ENCODE measurements at places on chromosomes 7 and 10. TPM values are rescaled to one million over a fixed set of nuclear protein-coding genes. Genes with fewer than 3 reads are reported as not detected.

H2AZ2 gene
- 62.8 TPM for total RNA-seq

HABP2 gene
- total RNA-seq: not detected

HOXA2 gene
- total RNA-seq: 1.5 TPM

GIMAP7 gene
- total RNA-seq: 2.4 TPM

CLRN3 gene
- total RNA-seq: not detected

FOXP2 gene
- 11.9 TPM for total RNA-seq

IL6 gene
- 9.1 TPM for total RNA-seq

RTKN2 gene
- 0.97 TPM for total RNA-seq

OR2F2 gene
- not detected for total RNA-seq

FGF8 gene
- total RNA-seq: not detected

NUPR2 gene
- total RNA-seq: not detected

LRRC4 gene
- 0.74 TPM for total RNA-seq

LRIT2 gene
- total RNA-seq: not detected

CHN2 gene
- total RNA-seq: 1.4 TPM

ADIRF gene
- total RNA-seq: 83.3 TPM

MYL10 gene
- not detected for total RNA-seq

CH25H gene
- 0.76 TPM for total RNA-seq

CALD1 gene
- total RNA-seq: 47.3 TPM

IRF5 gene
- 15.5 TPM for total RNA-seq

CFAP69 gene
- total RNA-seq: 3.5 TPM

TMEM176A gene
- 10.2 TPM for total RNA-seq

CHST3 gene
- 16.6 TPM for total RNA-seq

SPDYE2 gene
- total RNA-seq: not detected

UTF1 gene
- not detected for total RNA-seq

ANKRD61 gene
- total RNA-seq: not detected

TMEM130 gene
- total RNA-seq: not detected

SFXN3 gene
- 76.6 TPM for total RNA-seq

HYAL4 gene
- total RNA-seq: 2.2 TPM

CFAP70 gene
- 7.0 TPM for total RNA-seq

ACBD7 gene
- total RNA-seq: 0.23 TPM

SLC26A3 gene
- not detected for total RNA-seq

GNAI1 gene
- 153 TPM for total RNA-seq

BAMBI gene
- 14.4 TPM for total RNA-seq

ZNF722 gene
- not detected for total RNA-seq

ZNF804B gene
- not detected for total RNA-seq

SEM1 gene
- total RNA-seq: 30.2 TPM

CALHM2 gene
- total RNA-seq: 16.4 TPM

C10orf95 gene
- total RNA-seq: 7.6 TPM

STEAP1B gene
- 0.29 TPM for total RNA-seq

CHRM2 gene
- total RNA-seq: 0.15 TPM

TAS2R41 gene
- total RNA-seq: not detected

PDE6C gene
- total RNA-seq: not detected

ADRA2A gene
- 4.2 TPM for total RNA-seq

SLC16A12 gene
- 0.13 TPM for total RNA-seq
